Right ventricle myocardium superior (tissue), 1 donor: ENCODE measurements at places on chromosomes 12 and 14. TPM values are rescaled to one million over a fixed set of nuclear protein-coding genes. Genes with fewer than 3 reads are reported as not detected.

- no peak for DNase-seq
Observed at GRCh38 chr14:61502459-61503093, 181.2 kb downstream of the PRKCH start.

DNA sequence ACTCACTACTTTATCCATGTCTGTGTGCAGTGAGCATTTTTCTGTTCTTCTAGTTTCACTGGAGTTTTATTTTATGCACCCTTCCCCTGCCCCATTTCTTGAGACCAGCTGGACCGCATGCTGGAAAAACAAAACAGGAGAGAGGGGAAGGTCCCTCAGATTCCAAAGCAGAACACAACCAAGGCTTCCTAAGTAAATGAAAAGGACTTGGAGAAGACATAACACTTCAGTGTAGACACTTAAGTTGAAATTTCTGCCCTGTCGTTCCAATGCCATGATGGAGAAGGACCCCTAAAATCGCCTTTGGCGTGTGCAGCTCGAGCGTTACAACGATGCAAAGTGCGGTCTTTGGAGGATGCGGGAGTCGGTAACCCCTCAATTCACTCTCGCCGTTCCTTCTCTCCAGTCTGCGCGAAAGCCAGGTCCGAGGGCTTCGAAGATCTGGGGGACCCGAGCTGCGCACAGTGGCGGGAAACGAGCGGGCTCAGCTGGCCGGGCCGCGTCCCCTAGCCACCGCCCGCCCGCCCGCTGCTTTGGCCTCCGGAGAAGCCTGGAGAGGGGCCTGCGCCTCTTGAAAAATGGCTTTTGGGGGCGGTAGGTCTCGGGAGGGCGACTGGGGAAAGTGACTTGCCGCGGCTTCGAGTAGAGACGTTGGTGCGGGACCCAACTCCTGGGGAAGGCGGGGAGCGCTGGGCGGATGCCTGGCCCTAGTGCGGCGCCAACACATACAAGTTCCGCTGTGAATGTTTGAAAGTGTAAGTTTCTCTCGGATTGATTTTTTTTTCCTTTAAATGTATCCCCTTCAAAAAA lies 11.2 kb upstream of the HOXC13 start:
- no peak for DNase-seq

GRCh38 chr14:49303946-49304516 lies 282.1 kb downstream of the RPS29 start:
- no peak for DNase-seq

- DNase-seq, result no peak
Observed at GRCh38 chr12:88472248-88472647, 108.0 kb downstream of the KITLG start.

SLC38A4 gene
- 2.3 TPM for total RNA-seq

MYO1H gene
- total RNA-seq, result 0.78 TPM

PLEKHH1 gene
- 4.4 TPM for total RNA-seq

TEX52 gene
- total RNA-seq, result not detected

TAS2R14 gene
- 0.75 TPM for total RNA-seq
